ENCODE measurements at places on chromosomes 6 and 20.

- no peak for DNase-seq
Measured at GRCh38 chr6:129767776-129768485, 58.0 kb upstream of the ARHGAP18 start.

- DNase-seq = peak; percentile 71
Measured at GRCh38 chr6:53725791-53726575, 60.4 kb upstream of the KLHL31 start.

- no peak for DNase-seq
Measured at GRCh38 chr6:108656836-108657235, 96.1 kb downstream of the FOXO3 start.

GRCh38 chr6:121944354-121944753 is 455.1 kb upstream of the HSF2 start:
- DNase-seq = peak; percentile 67

- DNase-seq = no peak
Measured at GRCh38 chr6:28737750-28738395, 185.9 kb downstream of the TRIM27 start.

- DNase-seq = no peak
Measured at GRCh38 chr20:40942006-40942405, 86.6 kb upstream of the TOP1 start.

DNA sequence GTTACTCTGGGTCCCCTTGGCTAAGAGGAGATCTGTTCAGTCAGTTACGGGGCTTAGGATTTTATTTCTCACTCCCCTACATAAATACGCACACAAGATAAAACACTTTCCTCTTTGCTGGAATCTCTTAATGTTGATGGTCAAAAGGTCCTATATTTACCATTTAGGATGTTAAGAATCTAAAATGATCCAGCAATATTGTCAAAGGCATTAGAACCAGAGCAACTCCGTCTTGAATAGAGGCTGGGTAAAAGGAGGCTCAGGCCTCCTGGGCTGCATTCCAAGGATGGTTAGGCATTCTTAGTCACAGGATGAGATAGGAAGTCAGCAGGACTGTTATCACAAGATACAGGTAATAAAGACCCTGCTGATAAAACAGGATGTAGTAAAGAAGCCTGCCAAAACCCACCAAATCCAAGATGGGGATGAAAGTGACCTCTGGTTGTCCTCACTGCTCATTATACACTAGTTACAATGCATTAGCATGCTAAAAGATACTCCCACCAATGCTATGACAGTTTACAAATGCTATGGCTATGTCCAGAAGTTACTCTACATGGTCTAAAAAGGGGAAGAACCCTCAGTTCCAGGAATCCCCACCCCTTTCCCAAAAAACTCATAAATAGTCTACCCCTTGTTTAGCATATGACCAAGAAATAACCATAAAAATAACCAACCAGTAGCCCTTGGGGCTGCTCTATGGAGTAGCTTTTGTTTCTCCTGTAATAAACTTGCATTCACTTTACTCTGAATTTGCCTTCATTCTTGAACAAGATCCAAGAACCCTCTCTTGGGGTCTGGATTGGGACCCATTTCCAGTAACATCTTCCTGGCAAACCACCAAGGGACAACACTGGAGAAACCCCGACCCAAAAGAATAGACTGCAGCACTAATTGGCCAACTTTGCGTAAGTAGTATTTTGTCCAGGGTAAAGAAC is 107.5 kb downstream of the DTNBP1 start:
- no peak for DNase-seq

GRCh38 chr6:26607434-26608230 is 10.9 kb downstream of the ABT1 start:
- DNase-seq = peak; percentile 70

DNA sequence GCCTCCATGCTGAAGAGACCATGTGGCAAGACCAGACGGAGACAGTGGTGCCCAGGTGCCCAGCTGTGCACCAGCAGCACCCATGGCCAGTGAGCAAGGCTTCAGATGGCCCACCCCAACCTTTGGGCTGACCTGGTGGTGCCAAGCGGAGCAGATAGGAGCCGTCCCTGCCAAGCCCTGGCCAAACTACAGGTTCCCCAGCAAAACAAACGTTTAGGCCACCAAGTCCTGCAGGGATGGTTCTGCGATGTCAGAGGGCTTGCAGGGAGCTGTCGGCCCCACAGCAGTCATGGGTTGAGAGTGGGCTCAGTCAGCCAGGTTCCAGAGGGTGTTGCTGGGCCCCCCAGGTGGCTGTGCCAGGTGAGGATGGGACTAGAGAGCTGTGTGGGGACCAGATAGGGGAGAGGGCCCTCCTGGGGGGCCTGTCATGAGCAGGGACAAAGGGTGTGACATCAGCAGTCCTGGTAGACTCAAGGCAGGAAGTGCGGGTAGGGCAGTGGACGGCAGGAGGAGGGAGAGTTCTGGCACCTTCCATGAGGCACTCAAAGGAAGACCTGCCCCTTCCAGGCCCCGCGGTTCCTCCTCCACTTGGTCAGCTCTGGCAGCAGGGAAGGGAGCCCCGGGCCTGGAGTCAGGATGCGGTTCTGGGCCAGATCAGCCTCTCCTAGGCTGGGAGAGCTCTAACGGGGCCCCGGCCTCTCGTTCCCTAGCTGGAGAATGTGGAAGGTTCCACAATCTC is 342.4 kb downstream of the ZFAND3 start:
- DNase-seq = no peak

DNA sequence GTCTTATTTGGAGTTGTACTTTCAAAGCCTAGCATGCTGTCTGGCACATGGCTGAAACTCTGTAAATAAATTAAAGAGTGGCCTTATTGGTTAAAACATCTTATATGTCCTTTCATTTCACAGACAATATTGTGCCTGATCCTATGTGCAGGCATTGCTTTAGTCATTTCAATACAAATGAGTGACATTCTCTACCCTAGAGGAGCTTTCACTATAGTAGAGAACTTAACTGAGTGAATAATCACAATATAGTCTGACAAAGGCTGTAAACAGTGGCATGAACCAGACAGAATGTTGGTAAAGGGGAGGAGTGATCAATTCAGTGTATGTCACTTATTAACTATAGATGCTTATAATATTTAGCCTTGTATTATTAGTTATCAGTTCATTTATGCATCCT is 481.8 kb downstream of the TFAP2B start:
- DNase-seq = no peak

DNA sequence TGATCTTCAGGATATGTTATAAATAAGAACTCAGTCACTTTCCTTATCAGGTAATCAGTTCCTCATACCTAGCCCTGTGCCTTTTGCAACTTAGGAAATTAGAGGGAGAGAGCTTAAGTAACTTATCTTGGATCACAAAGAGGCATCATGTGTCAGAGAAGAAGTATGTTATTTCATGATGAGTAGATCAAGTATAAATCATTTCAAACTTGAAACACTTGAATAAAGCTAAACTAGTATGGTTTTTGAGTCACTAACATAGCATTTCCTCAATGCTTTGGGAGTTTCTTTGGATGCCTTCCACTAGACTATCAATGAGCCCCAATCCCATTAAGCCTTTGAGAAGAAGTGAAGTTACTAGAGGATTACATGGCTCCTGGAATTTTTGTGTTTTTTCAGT is 102.6 kb upstream of the TNFAIP3 start:
- peak; percentile 94 for DNase-seq

- peak; percentile 17 for DNase-seq
Measured at GRCh38 chr6:30954631-30955366, 14.0 kb downstream of the MUCL3 start.

DNA sequence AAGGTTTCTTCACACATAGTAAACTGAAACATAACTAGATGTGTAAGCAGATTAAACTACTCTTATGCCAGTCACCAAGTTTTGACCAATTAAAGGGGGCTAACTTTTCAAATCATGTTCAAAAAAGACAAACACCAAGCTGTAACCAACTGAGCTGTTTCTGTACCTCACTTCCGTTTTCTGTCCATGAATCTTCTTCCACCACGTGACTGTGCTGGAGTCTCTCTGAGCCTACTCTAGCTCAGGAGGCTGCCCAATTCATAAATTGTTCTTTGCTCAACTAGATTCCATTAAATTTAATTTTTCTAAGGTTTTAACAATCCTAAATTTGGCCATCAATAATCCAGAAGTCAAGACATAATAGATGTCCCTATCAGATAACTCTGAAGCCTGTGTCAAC is 229.4 kb downstream of the FNDC1 start:
- no peak for DNase-seq

DNA sequence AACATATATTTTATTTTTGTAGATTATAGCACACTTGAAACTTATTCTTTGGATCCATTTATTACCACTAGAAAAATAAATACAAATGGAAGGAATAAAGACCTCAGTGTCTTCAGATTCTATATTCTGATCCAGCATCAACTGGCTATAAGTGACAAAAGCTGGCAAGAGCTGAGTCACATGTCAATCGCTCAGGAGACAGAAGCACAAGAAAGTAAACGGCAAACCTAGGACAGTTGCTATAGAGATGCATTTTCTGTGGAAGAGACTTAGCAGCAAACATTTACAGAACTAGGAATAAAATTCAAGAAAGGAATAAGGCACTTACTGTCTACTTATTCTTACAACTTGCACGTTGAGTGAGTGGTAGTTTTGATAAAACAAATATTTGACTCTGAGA is 230.4 kb downstream of the CLVS2 start:
- no peak for DNase-seq

DNA sequence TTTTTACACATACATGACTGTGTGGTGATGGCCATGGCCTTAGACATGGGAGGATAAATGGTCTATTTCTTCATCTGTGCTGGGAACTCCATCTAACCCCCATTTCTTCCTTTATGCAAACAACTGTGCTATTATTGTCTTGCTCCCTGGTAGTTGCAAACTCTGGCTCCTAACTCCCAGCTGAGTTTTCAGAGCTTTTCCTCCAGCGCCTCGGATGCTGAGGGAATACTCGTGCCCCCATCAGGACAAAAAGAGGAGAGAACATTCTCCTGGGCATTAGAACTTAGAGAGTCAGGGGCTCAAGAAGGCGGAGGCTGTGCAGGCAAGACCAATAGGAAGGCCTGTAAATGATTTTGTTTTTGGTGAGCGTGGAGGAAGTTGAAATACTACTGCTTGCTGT is 2.1 kb downstream of the DAAM2 start:
- no peak for DNase-seq

DNA sequence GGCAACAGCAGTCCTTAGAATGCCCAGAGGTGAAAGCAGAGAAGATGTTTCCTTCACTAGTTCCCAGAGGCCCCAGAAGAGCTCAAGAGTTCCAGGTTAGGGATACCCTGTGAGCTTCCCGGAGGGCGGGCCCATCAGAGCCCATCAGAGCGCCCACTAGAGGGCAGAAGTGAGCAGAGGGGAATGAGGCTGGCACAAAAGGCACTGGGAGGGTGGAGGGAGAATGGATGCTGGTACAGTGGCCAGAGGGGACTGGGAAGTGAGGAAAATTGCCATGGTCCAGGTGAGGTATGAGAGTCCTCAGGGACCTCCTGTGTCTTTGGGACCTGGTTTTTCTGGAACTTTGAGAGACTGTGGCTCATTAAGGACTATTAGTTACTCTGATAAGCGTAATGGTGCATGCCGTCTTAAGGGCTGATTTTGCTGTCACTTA is 57.3 kb downstream of the LINC00237 start:
- peak; percentile 18 for DNase-seq

DNA sequence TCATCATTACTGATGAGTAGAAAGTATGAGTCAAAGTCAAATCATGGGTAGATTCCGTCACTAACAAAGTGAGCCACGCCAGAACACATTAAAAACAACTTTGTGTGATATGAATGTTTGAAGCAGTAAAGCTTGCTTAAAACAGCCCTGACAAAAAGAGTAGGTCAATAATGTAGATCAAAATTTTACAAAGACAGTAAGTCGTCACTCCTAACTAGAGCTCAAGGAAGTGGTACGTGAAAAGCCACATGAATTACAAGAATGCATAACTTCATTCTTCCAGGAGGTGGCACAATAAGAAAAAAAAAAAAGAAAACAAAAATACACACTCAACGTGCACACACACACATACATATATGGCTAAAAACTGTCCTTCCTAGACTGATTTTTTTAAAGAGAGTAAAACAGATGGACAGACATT is 69.9 kb downstream of the HACE1 start:
- peak; percentile 84 for DNase-seq

DNA sequence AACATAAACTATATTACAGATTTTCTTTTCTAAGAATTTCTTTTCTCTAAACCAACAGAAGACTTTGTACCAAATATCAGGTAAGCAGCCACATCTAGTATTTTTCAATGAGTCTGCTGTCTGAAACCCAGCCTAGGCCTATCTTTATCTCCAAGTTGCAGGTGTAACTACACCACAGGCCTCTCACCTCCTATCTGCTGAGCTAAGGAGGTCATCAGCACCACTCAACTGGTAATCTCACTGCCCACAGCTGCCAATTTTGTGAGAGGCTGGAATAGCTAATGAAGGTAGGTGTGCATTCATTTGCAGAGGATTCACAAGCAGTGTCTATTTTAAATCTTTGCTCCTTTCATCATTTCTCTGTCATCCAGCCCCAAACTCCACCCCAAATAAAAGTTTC is 584.8 kb downstream of the HDGFL1 start:
- no peak for DNase-seq

DNA sequence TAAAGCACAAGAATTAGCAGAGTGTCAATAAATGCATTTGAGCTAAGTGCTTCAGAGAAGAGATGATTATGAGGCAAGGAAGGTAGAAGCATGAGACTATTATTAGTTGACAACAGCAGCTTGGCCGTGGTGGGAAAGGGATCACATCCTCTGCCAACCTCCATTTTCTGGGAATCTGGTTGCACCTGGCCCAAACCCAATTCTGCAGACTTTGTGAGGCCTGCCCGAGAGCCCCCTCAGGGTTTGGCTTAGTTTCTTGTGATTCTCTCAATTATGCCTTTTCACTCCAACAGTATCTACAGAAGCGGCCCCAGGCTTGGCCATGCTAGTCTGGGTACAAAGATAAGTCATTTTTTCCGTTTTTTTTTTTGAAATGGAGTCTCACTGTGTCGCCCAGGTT is 111.0 kb upstream of the B3GAT2 start:
- DNase-seq = no peak

- no peak for DNase-seq
Measured at GRCh38 chr6:137045222-137045789, 541 bp upstream of the IL20RA start.

DNA sequence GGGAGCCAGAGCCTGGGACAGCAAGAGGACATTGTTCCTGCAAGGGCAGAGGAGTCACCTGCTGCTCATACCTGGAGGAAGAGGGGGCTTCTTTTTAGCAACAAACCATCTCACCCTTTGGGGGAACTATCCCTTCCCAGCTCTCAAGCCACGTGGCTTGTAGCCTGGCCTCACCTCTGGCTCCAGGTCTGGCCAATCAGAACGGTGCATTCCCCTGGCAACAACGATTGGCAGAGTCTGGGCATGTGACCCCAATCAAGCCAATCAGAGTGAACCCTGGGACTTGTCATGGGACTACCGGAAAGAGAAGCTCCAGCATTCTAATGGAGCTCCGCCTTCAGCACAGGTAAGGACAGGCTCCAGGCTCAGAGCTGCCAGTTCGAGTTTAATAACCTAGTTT is 33.6 kb downstream of the KCNB1 start:
- DNase-seq = no peak
